ENCODE measurements at places on chromosomes 2 and 18. TPM values are rescaled to one million over a fixed set of nuclear protein-coding genes. Genes with fewer than 3 reads are reported as not detected.
A peak's percentile ranks its signal among the peaks of the same experiment; 100 is the strongest.

The THSD7B gene
- total RNA-seq: 10.5 TPM

- DNase-seq: no peak
Measured at GRCh38 chr18:8559612-8560186, 49.5 kb upstream of the RAB12 start.

- no peak for DNase-seq
Measured at GRCh38 chr2:229098801-229099200, 172.3 kb downstream of the PID1 start.

DNA sequence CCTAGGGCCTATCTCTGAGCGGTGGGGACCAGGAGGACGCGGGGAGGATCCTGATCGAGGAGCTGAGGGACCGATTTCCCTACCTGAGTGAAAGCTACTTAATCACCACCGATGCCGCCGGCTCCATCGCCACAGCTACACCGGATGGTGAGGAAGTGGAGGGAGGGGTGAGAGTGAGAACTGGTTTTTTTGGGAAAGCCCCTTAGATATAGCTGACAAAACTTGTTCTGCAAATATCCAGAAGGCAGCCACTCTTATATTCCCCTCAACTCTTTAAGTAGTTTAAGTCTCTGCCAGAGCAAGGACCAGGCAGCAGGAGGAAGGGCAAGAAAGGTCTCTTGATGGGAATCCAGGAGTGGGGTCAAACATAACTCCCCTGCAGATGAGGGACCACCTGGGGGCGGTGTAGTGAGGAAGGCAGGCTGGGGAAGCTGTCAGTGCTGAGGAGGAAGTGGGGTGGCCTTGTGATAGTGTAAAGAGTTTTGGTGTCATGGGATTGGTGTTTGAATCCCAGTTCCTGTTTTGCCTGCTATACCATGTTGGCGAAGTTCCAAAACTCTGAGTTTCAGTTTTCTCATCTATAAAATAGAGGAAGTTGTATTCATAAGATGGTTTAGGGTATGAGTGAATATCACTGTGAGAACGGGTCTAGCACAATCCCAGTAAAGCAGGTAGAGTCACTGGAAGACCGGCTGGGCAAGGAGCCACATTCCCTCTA, 3.4 kb downstream of the NAGK start:
- DNase-seq: no peak

- no peak for DNase-seq
Measured at GRCh38 chr2:64166637-64167420, 22.6 kb upstream of the PELI1 start.

DNA sequence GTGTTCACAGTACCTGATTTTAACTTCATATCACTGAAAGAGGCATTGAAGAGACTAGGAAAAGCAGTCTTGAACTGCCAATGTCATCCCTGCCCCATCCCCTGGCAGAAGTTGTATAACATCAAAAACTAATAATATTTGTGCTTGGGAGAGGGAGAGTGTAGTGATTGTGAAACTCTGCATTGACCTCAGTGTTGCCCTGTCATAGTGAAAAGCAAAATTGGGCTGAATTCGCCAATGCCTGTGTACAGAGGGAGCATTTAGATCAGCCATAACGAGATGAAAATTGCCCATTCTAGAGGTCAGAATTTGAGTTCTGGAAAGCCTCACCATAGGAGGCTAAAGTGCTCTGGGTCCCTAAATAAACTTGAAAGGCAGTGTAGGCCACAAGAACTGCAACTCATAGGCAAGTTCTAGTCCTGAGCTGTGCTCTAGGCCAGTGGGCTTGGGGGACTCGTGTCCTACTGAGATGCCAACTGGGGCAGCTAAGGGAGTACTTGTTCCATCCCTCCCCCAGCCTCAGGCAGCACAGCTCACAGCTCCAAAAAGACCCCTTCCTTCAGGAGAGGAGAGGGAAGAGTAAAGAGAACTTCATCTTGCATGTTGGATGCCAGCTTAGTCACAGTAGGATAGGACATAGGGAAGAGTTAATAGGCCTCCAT, 855.6 kb downstream of the TSN start:
- DNase-seq: no peak

DNA sequence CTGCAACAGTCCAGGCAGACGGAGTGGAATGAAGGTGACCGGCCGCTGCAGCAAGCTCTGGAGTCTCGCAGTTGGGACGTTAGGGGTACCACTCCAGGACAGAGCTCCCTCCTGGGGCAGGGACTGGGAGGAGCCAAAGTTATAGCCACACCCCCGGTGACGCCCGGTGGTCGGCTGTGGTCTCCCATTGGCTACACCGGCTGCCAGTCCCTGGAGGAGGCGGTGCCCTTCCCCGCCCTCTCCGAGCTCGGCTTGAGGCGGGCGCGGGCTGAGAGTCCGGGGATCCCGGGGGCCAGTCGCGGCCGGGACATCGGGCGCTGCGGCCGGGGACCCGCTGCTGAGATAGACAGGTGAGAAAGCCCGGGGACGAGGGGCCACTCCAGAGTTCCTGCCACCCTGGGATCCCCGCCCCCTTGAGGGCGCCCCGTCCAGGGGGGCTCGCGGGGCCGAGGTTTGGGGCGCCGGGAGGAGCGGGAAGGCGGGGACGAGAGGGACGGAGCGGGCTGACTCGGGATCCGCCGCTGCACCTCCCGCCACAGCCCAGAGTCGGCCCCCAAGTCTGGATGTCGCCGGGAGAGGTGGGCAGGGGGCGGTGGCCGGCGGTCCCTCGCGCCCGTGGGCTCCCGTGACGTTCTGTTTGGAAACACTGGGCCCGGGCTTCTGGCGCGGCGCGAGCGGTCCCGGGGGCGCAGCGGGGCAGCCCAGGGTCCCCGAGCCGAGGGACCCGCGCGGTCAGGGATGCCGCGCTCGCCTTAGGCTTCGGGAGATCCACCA, at the start of gene PLEKHH2:
PLEKHH2 (plus strand) TSS at position 231 of the 774 bp plus-strand sequence. CDS start 7,414 bp downstream, outside the sequence.
- DNase-seq: peak; percentile 94

GRCh38 chr2:178441426-178441825, 9.5 kb downstream of the PRKRA start:
- DNase-seq: no peak

- DNase-seq: no peak
Measured at GRCh38 chr2:217979151-217979811, 23.5 kb downstream of the TNS1 start.

All from endothelial cell (in vitro differentiated cells).